ENCODE measurements at places on chromosomes 12 and 14. TPM values are rescaled to one million over a fixed set of nuclear protein-coding genes. Genes with fewer than 3 reads are reported as not detected.

- peak; percentile 50 for DNase-seq
Measured at GRCh38 chr12:49619286-49619685, 4.1 kb upstream of the PRPF40B start.

GRCh38 chr14:89588016-89588415 lies 171.0 kb upstream of the FOXN3 start:
- no peak for DNase-seq

Gene CACNA2D4
- total RNA-seq = 1.5 TPM

Gene OR6C70
- total RNA-seq = not detected

Gene PLXNC1
- 70.0 TPM for total RNA-seq

Gene STYX
- total RNA-seq = 21.6 TPM

Gene NGB
- total RNA-seq = not detected
